Brain microvascular endothelial cell (primary cell): ENCODE measurements at places on chromosomes 5 and 9.
A peak's percentile ranks its signal among the peaks of the same experiment; 100 is the strongest.

DNA sequence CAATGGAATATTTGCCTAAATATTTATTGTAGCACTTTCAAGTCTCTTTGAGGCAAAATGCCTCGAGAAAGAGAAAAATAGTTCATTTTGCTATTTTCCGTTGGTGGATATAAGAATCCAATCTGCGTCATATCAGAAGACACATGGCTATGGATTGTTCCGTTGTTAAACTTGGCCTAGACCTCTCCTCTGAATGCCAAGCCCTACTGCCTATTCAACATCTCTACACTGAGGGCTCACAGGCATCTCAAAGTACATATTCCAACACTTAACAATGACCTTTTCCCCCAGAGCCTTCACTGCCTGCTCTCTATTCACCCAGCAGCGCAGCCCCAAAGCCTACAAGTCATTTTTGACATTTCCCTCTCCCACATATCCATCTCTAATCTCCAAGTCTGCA is 350.1 kb downstream of the GLIS3 start:
- DNase-seq, result no peak

DNA sequence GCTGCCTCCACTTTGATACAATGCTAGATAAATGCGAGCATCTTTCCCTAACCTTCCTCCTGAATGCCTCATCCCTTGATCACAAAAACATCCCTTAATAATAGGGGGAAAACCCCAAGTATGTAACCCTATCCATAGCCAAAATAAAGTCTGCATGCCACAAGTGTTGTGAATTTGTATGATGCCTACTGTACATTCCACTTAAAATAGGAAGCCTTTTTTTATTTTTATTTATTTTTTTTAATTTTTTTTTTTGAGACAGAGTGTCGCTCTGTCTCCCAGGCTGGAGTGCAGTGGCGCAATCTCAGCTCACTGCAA is 207.0 kb downstream of the AOPEP start:
- no peak for DNase-seq

- no peak for DNase-seq
These were observed 77.4 kb downstream of the C7 start for GRCh38 chr5:40986666-40987065.

- no peak for DNase-seq
These were observed 734 bp downstream of the KIF27 start for GRCh38 chr9:83920469-83920926.

DNA sequence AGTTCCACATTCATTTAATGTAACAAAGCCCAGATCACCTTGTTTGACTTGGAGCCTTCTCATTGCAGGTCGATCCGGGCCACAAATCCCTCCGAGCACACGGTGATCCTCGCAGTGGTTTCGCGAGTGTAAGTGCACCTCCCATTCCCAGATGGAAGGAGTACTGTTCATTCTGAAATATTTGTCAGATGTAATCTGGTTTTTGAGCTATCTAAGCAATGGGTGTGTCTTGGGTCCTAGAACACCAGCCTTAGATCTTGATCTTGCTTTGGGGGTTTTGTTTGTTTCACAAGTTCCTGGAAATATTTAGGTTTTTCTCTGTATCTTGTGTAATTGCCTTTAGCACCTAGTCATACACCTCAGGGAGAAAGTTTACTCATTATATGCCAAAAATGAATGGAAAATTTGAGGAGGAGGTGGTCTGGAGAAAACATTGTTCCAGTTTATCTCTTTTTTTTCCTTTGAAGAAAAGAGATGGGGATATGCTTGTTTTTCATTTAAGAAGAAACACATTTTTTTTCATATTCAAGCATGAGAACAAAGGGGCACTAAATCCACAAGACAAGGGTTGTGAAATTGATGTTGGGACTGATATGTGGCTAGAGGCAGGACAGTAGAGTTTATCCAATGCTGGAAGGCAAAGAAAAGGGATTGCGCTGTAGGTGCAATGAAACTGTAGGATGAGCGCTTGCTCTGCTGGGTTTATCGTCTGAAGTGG is 118.6 kb downstream of the PDE8B start:
- DNase-seq, result no peak

GRCh38 chr9:15353892-15354291 is 46.9 kb upstream of the TTC39B start:
- DNase-seq, result no peak

DNA sequence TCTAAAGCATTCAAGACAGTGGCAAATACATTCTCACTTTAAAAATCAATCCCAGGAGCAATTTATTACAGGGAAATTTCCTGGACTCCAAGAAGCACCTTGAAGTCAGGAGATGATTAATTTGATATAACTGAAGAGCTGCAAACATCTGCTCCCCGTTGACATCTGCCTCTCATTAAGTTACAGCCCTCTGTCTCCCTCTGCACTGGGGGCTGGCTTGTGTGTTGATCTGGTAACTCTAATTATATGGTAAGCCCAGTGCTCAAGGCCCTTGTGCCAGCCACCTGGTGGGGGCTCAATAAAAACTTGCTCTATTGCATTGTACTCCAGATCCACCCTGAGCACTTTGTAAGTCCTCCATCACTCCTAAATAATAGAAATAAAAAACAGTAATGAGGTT is 131.1 kb upstream of the ZNF462 start:
- DNase-seq, result no peak

DNA sequence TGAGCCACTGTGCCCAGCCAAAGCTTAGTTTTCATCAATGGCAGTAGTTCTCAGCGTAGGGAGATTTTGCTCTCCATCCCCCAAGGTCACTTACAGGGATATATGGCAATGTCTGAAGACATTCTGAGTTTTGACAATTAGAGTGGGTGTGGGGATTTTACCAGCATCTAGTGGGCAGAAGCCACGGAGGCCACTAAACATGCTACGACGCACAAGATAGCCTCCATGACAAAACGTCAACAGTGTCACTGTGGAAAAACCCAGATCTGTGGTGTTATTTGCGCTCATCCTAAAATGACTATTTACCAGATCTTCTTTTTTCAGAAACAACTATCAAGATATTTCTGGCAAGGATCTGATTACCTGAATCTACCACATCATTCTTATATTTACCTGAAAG is 68.2 kb downstream of the CDC14B start:
- DNase-seq, result no peak

GRCh38 chr5:55575815-55576583 is 41.2 kb upstream of the PLPP1 start:
- no peak for DNase-seq

GRCh38 chr5:53006911-53007890 is 18.0 kb downstream of the ITGA2 start:
- no peak for DNase-seq

DNA sequence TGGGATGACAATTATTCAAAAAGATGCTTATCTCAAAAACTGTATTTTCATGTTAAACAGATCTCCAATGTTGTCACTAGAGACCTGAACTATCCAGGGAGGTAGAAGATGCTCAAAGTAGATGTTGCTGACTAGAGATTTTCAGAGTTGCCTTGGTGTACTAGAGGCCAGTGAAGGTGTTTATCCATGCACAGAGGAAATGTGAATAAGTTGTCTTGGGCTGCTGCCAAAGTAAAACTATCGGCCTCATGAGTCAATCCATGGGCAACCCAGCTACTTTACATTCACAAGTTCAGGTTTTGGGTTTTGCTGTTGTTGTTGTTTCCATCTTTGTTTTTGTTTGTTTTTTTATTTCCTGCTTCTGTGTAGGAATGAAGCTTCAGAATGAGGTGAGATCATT is 141.1 kb upstream of the RANBP3L start:
- peak; percentile 68 for DNase-seq

GRCh38 chr9:98600631-98601030 is 108.1 kb downstream of the GABBR2 start:
- DNase-seq, result no peak

DNA sequence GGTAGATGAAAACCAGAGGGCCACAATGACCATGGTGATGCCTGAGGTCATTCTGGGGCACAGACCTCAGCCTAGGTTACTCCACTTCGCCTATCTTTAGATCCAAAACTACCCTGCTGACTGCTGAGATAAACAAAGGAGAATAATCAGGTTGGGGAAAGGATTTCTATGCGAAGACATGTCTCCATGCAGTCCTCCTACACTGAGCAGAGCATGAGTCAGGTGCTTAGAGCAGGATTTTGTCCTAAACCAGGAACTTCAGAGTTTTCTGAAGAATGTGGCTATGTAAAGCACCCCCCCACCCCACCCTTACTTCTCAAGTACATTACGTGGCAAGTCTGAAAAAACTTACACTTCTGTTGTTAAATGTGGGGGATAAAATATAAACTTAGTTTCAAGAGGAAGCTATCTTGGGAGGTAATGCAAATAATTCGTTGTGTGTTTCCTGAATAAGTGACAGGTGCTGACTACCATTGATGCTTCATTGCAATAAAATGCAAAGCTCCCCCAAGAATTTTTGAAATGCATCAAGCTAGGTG is 19.4 kb downstream of the PDCD1LG2 start:
- no peak for DNase-seq

GRCh38 chr9:94720846-94721549 is 5.5 kb upstream of the AOPEP start:
- DNase-seq, result no peak

DNA sequence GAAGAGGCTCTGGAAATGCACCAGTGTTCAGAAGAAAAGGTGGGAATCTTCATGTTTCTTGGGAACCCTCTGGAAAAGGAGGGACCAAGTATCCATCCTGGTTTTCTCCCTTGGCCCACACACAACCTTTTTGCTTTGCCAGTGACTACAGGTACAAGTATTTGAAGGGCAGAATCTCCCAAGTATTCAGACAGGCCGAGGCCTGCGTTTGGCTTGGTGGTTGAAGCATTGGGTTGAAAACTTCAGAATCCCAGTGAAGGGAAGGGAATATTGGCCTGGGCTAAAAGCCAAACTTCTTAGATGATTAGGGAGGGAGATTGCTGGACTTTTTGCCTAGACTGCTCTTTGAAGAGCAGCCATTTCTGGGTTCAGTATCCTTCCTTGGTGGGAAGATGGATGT is 71.9 kb downstream of the UBAP1 start:
- DNase-seq, result no peak

DNA sequence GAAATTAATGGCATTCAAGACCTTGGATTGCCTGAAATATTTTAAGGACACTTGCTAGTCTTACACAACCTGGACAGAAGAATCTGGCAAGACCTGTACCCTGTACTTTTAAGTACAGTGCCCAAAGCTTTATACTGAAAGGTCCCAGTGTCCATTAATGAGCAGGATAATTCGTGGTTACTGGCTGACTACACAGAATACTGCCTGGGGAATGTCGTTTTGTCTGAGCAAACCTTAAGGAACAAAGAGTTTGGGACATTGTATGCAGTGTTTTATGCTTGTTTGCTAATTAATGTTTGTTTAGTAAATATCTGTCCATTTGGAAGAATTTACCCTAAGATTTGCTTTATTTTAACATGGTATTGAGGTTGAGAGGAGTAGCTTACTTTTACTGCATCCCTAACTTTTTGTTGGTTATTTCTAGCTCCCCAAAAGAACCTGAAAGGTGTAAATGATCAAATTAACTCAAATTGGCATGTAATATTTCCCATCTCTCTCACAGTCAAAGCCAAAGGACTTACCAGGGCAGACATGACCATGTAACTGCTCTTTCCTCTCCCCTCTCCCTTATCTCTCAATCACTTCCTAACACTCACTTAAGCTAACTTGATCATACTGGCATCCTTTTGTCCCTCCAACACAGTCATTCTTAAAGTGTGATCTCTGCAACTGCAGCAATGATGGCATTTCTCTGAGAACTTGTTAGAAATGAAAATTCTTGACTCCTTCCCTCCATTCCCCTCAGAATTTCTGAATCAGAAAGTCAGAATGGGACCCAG is 15.7 kb downstream of the RANBP3L start:
- no peak for DNase-seq

DNA sequence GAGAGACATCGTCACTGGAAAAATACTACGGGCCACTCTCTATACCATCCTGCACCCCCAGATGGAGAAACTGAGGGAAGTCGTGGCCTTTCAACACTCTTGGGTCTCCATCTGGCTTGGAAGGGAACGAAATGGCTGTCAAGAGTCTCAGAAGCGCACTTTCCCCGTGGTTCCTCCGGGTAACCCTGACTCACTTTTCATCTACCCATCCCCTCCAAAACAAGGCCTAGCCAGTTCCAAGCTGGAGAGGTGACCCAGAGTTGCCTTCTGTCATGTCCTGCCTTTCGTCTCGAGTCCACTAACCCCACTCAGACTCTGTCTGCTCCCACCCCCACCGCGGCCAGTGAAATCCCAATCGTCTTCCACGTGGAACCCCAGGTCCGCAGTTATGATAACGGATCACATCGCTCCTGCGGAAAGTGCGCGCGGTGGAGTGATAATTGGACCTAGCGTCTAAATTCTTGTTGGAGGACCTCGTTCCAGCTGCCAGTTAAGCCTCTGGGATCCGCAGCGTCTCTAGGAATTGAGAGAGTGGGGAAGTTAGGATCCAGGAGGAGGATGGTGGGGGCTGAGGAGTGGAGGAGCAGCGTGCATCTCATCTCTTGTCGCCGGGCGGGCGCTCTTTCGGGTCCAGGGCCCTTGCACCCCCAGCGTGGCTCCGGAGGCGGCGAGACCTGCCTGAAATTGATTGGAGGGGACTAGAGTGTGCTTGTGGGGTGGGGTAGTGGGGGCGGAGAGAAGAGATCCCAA is 4.6 kb downstream of the CDKN2A start:
- DNase-seq, result no peak

DNA sequence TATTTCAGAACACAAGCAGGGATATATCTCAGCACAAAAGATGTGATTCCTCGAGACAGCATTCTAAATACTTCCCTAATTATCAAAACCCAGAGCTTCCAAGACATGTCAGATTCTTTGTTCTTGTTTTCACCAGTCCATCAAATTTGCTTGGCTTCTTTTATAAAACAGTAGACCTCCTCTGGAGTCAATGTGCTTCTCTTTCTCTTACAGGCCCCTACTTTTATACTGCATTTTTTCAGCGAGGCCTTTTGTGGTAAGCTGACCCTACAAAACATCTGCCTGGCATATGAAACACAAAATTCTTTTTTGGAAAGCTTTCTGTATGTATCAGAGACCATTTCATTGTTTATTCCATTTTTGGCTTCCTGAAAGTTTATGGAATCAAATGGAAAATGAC is 81.8 kb downstream of the ARSB start:
- no peak for DNase-seq

GRCh38 chr9:112032009-112032408 is 135.4 kb downstream of the UGCG start:
- DNase-seq, result no peak

- DNase-seq, result peak; percentile 88
These were observed 38.9 kb downstream of the SLC35D2 start for GRCh38 chr9:96344458-96345180.
